ENCODE measurements at places on chromosomes 2 and 18. TPM values are rescaled to one million over a fixed set of nuclear protein-coding genes. Genes with fewer than 3 reads are reported as not detected.

DNA sequence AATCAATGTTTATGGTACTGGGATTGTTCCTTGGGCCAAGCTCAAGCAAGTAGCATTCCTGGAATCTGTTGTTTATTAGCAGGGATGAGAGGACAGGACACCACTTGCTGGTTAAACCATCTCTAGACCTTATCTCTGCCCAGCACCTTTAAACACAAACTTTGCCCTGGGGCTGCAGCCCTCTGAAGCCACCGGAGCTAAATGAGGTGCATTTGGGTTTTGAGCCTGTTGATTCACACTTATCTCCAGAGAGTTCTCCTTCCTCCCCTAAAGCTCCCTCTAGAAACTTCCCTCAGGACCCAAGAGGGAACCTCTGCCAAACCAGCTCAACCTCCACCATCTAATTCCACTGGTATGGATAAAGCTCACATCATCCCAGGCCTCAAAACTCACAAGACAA, 94.8 kb upstream of the EPAS1 start:
- no peak for DNase-seq

GRCh38 chr2:110770404-110770958, 38.1 kb downstream of the ACOXL start:
- no peak for DNase-seq

DNA sequence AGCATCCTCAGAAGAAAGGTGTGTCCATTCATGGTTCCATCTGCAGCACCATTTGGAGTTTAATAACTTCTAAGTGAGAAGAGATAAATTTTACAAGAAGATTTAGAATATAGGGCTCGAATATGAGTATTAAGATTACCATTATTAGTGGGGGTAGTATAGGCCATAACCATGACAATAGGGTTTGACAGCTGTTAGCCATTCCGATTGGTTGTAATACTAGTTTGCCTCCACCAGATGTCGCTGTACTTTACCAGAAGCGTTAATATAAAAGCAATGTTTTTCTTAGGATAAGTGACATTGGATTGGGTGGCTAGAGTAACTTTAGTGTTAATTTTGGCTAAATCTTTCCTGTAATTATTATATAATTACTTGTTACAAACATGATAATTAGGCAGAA, 107.5 kb upstream of the SRD5A2 start:
- DNase-seq, result no peak

DNA sequence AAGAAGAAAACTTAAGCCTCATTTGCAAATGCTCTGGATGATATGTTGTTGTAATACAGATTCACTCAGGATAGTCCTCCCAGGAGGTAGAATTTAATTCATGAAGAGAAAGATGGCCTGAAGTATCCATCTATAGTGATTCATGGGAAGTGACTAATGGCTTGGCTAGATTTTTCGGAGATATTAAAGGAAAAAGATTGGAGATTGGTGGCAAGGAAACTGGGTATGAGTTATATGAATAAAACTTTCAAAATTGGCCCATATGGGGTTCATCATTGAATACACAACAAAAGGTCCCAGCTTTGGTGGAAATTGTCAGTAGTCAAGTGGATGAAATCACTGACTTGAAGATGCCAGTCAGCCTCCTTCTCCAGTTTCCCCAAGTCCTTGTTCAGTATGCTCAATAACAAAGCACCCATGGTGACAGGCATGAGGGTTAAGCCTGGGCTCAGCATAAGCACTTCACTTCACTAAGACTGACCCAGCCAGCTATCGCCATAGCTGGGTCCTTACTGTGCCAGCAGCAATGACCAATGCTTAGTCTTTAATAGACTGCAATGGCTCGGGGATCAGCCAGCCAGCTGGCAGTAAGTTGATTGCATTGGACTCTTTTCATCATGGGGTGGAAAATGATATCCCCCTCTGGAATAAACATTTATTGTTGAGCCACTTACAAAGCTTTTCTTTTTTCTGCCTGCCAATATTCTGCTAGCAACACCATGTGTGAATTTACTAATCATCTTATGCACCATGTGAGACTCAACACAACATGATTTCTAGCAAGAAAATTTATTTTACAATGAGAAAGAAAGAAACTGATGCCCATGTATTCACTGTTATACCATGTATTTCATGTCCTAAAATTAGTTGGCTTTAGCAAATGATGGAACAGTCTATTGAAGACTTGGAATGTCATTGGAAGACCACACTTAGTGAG, 176.6 kb upstream of the TACR1 start:
- no peak for DNase-seq

DNA sequence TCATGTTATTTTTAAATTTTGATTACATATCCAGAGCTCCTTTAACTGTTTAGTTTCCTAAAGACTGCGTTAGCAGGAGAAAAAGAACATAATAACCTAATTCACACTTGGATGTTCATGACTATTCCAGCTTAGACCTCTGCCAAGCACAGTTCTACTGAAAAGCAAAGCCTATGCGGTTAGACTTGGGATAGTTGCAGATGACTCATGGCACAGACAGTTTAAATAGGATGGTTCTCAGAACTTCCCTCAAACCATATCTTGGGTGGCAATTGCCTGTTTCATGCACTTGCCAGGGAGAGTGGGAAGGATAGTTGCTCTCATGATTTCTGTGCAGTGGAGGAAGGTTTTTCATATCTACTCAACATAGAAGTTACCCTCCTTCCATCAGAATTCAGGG, 149.7 kb upstream of the KLHL29 start:
- no peak for DNase-seq

DNA sequence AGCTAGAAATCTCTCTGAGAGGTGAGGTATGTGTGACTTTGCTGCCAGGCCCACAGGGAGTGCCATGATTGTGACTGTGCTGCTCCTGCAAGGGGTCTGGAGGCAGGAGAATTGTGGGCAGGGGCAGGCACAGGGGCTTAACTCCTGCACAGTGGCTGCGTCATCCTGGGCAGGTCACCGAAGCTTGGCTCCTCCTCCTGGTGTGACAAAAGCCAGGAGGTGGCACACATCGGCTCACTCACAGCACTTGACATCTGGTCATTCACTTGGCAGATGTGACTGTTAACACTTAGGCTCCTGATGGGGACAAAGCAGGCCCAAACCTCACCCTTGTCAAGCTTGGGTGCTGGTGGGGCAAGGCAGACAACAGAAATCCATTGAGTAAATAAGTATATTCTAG, 36.4 kb upstream of the GLI2 start:
- no peak for DNase-seq

DNA sequence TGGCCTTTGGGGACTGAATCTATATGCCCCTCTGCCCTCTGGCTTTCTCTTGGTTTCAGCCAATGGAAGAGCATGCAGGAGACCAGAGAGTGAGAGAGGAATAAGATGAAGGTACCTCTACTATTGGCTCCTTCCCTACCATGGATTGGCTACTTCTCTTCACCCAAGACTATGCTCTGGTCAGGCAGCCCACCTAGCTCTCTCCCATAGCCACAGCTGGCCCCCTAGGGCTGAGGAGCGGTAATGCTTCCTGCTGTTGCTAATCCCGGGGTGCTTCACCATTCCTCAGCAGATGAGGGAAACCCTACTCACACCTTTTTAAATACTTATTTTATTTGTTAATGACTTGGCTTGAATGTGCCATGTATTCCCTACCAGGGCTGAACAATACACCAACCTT, 142.4 kb downstream of the MREG start:
- peak; percentile 13 for DNase-seq

GRCh38 chr2:69946351-69947324, 14.8 kb downstream of the ASPRV1 start:
- no peak for DNase-seq

GRCh38 chr2:16626497-16626896, 39.1 kb downstream of the CYRIA start:
- DNase-seq, result no peak

DNA sequence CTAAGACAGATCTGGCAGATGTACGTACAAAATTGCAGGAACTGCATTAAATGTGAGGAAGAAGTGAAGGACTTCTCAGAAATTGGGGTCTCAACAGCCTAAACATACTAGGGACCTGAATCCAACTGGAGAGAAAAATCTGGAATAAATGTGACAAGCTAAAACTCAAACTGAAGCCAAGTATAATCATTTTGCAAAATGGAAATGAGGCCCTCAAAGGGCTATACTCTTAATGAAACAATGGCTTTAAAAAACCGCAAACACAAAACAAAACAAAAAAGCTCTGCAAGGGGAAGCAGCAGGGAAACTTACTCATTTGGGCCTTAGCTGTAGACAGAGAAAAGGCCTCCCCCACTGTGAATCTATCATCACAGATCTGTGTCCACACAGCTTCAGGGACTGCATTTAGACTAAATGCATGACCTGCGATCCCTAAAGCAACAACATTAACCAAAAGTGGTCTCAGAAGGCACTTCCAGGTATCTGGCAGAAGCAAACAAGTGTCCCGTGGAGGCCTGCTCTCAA, 63.2 kb downstream of the CCBE1 start:
- no peak for DNase-seq

- no peak for DNase-seq
Observed at GRCh38 chr2:184558713-184559464, 39.4 kb upstream of the ZNF804A start.

DNA sequence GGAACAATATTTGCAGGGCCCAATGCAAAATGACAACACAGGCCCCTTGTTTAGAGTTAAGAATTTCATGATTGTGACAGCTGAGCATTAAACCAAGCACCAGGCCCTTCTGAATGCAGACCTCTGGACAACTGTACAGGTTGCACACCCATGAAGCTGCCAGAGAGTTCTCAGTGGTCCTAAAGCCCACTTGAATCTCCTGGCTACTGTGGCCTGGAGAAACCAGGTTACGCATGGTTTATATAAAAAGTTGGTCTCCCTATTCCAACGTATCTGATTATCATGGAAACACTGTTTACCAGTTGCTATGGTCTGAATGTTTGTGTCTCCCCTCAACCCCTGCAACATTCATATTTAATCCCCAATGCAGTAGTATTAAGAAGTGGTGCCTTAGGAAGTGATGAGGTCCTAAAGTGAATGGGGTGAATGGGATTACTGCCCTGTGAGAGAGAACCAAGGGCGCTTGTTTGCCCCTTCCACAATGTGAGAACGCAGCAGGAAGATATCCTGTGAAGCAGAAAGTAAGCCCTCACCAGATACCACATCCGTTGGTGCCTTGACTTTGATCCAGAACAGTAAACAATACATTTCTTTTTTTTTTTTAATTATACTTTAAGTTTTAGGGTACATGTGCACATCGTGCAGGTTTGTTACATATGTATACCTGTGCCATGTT, 48.0 kb upstream of the ANXA4 start:
- DNase-seq, result no peak

GRCh38 chr2:198283146-198283545, 478.8 kb downstream of the PLCL1 start:
- DNase-seq, result no peak

DNA sequence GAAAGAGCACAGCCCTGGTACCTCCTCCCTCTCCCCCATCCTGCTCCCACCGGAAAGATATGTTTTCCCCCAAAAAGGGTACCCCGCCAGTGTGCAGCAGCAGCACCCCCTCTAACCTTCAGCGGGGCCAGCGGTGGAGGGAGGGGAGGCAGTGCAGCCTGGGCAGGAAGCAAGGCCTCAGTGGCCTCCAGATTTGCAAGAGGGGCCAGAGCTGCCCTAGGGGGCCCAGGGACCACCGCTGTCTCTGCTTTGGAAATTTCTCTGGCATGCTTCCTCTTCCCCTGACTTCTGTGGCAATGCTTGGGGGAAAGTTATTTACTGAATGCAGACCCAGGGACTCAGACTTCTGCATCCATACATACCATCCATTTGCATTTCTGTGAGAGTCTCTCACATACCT, 111.5 kb downstream of the KLHL29 start:
- no peak for DNase-seq

DNA sequence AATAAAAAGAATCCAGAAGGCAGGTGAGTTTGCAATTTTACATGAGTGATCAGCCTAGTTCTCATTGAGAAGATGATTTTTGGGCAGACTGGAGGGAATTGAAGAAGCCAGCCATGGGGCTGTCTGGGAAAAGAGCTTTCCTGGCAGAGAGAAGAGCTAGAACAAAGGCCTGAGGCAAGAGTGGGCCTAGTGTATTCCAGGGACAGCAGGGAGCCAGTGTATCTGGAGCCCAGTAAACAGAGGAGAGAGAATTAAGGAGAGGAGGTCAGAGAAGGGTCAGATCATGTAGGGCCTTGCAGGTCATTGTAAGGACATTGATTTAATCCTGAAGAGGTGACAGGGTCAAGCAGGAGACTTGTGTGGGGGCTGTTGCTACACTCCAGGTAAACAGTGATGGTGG, 195.8 kb downstream of the SATB2 start:
- no peak for DNase-seq

- DNase-seq, result no peak
Observed at GRCh38 chr2:180823546-180824141, 156.8 kb upstream of the UBE2E3 start.

DNA sequence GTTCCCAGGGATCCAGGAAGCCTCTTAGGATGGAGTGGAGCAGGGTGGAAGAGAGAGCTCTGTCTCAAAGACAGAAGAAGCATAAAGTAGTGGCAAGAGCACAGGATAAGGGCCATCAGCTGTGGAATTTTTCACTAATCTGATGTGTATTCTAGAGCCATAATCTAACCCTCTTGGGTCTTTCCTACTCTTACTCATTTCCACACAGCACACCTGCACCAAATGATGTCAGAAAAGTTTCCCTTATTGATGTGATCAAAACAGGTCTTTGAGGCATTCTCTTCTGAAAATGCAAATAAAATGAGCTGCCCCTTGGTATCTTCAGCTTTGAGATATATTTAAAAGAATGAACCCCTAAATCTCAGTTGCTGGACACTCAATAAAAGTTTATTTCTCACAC, 415.1 kb upstream of the CHST9 start:
- no peak for DNase-seq

The ZNF521 gene
- polyA plus RNA-seq, result 9.5 TPM

The BCL2 gene
- polyA plus RNA-seq, result 0.75 TPM

The SRD5A2 gene
- 0.02 TPM for polyA plus RNA-seq

The TPRKB gene
- 40.3 TPM for polyA plus RNA-seq

The MOGAT1 gene
- 0.11 TPM for polyA plus RNA-seq

The CHCHD5 gene
- 95.9 TPM for polyA plus RNA-seq

The CIB4 gene
- not detected for polyA plus RNA-seq

The TMEM163 gene
- polyA plus RNA-seq, result 3.2 TPM

The SIX3 gene
- 0.02 TPM for polyA plus RNA-seq

The C18orf63 gene
- not detected for polyA plus RNA-seq

The IL37 gene
- polyA plus RNA-seq, result 0.18 TPM

The DYNAP gene
- polyA plus RNA-seq, result 1.1 TPM

Data from H1 (cell line).